ENCODE measurements at places on chromosomes 5 and 9.

GRCh38 chr9:5947912-5948311 is 57.2 kb downstream of the MLANA start:
- DNase-seq, result no peak

DNA sequence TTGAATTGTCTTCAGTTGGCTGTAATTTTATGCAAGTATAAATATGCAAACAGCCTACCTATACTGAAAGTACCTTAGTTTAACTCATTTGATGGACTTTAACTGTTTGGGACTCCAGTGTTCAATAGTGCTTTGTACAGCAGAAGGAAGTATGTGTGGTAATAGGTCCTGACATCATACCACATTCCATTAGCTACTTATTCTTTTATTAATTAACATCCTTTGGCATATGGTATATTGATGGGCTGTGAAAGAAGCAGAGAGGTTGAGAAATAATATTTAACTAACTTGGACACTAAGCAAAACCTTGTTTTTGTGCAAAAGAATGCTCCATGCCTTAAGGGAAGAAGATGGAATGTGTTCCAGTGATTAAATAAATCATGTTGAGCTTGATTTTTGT is 97.6 kb upstream of the SEMA6A start:
- DNase-seq, result no peak

- DNase-seq, result no peak
Measured at GRCh38 chr9:80954521-80954920, 734.8 kb downstream of the TLE1 start.

DNA sequence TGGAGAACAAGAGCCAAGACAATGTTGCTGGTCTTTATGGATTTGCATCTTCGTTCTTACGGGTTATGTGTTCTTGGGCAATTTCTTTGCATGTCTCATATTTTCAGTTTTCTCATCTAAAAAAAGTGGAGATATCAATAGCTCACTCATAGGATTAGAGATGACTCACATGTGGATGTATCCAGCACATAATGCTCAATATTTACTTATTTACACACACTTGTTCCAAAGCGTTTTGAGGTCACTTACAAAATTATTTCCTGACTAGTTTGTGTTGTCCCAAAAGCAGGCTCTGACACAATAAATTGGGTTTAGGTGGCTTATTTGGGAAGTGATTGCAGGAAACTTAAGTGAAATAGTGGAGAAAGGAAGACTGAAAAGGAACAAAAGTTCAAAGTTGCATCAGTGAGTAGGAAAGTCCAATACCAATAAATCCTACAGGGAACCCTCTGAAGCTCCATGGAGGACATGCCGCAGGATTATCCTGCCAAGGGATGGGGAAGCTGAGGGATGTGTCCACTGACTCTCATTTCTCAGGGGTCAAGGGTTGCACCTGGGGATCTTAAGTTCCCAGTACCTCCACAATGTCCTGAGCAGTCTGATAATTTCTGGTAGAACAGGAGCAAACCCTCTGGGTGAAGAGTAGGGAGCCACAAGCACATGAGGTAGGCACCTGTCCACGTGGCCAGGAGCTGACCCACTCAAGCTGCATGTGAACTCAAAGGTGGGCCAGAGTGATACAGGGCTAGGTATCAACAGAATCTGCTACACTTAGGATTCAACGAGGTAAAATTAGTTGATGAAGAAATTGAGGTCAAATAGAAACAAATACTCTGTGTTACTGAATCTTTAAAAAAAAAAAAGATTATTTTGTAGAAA is 37.4 kb upstream of the SLC44A1 start:
- DNase-seq, result no peak

- DNase-seq, result no peak
Measured at GRCh38 chr9:15529566-15530324, 19.0 kb upstream of the PSIP1 start.
